ENCODE measurements at places on chromosomes 7 and 10.

DNA sequence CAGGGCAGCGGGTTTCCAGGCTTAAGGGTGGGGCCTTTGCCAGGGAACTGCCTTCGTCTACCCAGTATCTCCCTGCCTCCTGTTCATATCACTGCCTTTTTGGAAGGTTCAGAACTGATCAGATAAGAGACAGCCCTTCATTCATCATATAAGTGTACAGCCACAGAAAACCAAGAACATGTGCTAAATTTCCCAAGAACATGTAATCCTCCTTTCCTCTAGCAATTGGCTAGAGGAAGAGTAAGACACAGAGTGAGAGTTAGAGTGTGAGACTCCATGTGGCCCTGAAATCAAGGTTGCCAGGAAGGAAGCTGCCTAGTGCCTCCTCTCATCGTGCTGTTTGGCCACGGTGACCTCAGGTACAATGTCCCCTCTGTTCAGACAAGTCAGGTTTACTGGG is 770.9 kb downstream of the TNS3 start:
- DNase-seq = no peak

- DNase-seq = no peak
Measured at GRCh38 chr7:37598824-37599223, 84.7 kb upstream of the GPR141 start.

DNA sequence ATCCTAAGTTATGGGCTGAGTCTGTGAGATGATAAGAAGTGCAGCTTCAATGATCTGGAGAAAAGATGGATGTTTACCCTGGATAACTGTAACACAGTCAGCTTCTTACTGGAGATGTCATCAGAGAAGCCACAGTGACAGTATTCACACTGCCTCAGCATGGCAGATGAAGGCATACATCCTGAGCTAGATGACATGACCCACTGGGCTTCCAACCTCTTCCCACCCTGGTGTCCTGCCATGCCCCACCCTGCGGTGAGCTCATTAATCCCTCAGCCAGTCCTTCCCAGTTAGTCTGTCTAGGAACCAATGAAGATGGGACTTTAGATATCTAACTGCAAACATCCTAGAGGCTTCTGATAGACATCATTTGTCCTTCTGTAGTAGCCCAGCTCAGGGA is 213.8 kb downstream of the TAX1BP1 start:
- DNase-seq = no peak

DNA sequence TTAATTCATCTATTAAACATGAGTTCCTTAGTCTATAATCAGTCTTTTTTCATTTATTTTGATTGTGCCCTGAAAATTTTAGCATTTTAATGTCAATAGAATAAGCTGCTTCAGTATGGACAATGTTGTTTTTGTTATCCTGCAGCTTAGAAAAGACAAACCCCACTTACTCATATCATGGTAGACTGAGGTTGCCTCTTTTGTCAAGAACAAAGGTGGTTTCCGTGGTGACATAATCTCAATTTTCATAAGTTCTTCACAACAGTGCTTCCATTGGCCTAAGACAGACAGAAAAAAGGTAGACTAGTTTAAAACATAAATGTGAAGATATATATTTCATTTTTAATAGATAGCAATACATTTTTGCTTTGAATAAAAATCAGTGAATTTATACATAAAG is 69.1 kb downstream of the RTKN2 start:
- no peak for DNase-seq

DNA sequence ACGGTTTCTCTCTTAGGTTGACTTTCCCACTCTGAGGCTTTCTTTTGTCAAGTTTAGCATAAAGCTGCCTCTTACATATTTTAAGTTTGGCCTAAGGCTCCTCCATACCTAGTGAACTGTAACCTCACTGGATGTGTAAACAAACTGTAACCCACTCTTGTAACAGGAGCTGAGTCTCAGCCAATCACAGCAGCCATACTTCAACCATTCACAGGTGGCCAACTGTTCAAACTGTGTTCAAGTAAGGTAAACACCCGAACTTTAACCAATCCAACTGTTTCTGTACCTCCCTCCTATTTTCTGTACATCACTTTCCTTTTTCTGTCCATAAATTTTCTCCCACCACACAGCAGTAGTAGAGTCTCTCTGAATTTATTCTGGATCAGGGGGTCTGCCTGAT is 7.7 kb upstream of the NRBF2 start:
- DNase-seq = no peak

GRCh38 chr10:130257897-130258296 is 121.7 kb downstream of the GLRX3 start:
- DNase-seq = no peak

- DNase-seq = no peak
Measured at GRCh38 chr10:13272164-13272571, 27.7 kb downstream of the PHYH start.

- DNase-seq = peak; percentile 70
Measured at GRCh38 chr7:140653319-140654108, 12.9 kb upstream of the DENND2A start.

GRCh38 chr7:22683379-22683778 is 43.6 kb upstream of the IL6 start:
- DNase-seq = no peak

DNA sequence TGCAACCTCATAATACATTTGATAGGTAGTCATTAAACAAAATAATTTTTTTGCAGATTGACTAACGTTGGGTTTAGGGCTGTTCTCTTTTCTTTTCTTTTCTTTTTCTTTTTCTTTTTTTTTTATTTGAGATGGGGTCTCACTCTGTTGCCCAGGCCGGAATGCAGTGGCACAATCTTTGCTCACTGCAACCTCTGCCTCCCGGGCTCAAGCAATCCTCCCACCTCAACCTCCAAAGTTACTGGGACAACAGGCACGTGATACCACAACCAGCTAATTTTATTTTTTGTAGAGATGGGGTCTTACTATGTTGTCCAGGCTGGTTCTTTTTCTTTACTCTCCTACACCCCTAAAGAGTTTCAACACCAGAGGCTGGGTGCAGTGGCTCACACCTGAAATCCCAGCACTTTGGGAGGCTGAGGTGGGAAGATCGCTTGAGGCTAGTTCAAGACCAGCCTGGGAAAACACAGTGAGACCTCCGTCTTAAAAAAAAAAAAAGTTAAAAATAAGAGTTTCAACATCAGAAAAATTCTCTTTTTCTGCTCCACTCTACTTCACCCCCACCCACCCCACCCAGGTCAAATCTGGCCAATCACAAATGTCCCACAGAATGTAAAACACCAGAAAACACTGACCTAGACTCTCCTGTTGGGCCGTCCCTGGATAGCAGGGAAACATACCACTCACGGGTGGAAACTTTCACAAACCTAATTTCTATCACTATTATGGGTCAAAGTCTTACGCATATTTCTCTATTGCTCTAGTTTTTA is 3.0 kb downstream of the HIP1 start:
- no peak for DNase-seq

DNA sequence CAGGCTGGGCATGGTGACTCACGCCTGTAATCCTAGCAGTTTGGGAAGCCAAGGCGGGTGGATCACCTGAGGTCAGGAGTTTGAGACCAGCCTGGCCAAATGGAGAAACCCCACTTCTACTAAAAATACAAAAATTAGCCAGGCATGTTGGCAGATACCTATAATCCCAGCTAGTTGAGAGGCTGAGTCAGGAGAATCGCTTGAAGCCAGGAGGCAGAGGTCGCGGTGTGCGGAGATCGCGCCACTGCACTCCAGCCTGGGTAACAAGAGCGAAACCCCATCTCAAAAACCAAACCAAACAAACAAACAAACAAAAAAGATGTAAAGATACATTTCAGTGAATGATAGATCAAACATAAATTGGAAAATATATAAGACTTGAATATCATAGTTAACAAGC is 105.9 kb downstream of the PLPP4 start:
- DNase-seq = no peak

- DNase-seq = no peak
Measured at GRCh38 chr10:86191166-86191565, 175.4 kb downstream of the GRID1 start.

- no peak for DNase-seq
Measured at GRCh38 chr7:156184164-156184563, 371.9 kb upstream of the SHH start.

DNA sequence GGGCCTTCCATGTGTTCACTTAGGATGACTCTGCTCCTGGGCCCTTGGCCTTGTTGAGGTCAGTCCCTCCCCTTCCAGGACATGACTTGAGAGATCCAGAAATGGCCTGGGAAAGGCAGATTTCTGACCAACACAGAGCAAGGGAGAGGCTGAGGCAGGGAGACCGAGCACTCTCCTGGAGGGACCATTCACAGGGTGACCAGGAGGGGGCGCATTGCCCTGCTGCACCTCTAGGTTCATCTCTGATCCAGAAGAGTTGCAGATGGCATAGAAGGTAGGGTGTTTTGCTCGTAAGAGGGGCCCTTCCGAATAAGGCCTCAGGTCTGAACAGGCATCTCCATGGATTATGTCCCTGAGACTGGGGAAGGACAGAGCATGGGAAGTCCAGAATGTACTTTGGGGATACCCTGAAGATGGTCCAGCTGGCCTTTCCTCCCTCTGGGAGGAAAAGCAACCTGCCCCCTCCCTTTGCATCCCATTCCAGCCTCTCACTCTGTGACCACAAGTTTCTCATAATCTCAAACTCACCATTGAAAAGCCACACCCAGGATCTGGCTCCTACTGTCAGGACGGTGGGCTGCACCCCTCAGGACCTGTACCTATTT is 6.6 kb downstream of the DMBT1 start:
- peak; percentile 23 for DNase-seq

DNA sequence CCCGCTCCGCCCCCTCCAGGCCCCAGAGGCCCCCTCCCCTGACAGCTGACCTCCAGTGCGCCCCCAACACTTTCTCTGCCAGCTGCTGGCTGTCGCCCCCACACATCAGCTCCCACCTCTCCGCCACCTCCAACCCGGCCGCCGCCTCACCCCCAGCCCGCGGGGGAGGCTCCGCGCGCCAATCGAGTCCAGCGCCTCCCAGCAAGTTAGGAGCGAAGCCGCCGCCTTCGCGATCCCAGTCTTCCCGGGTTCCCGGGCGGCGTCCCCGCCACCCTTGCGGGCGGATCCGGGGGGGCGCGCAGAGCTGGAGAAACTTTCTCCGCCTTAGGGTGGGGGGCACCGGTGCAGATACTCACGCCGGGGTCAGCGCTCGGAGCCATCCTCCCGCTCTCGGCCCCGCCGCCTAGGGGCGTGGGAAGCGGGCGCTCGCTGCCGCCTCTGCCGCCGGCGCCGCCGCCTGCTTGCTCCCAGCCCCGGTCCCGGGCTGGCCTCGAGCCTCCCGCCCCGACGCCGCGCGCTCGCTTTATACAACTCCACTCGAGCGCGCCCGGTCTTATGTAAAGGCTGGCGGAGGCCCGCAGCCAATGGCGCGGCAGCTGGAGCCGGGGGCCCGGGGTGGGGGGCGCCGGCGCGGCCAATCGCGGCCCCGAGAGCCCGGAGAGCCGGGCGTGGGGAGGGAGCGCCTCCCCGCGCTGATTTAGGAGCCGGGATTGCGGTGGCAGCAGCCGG is at the start of gene CRTAC1:
Gene CRTAC1 (minus strand): TSS at position 529 of the 729 bp plus-strand sequence. CDS start 149 bp downstream, at position 380.
- no peak for DNase-seq

DNA sequence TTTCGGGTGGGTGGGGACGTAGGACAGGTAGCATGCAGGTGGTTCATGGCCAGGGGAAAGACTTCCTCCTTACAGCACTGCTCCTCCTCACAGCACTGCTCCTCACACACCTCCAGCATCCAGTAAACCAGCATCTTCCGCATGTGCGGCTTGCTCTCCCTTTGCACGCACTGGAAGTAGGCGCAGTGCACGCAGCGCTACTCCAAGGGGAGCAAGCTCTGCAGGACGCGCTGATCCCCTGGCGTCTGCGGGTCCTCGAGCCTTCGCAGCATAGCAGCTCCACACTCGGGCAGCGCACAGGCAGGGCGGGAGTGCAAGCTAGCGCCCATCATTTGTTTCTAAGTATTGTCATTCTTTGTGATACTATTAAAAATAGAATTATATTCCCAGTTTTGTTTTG is 30.5 kb upstream of the MAP3K8 start:
- DNase-seq = no peak

DNA sequence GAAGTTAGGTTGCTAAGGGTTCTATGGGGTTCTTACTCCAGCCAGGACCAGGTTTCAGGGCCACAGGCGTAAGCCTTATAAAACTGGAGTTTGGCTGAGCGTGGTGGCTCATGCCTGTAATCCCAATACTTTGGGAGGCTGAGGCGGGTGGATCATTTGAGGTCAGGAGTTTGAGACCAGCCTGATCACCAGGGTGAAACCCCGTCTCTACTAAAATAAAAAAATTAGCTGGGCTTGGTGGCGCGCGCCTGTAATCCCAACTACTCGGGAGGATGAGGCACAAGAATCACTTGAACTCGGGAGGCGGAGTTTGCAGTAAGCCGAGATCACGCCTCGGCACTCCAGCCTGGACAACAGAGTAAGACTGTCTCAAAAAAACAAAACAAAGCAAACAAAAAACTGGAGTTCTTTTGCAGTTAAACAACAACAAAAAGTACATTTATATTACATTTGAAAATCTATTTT is 347 bp upstream of the RRP12 start:
- no peak for DNase-seq

GRCh38 chr10:99329304-99329553 is at the start of gene CNNM1:
Gene CNNM1, plus strand, starts transcription at chr10:99329356. Its CDS starts 32 bp downstream, at chr10:99329388.
- DNase-seq = peak; percentile 62

- DNase-seq = no peak
Measured at GRCh38 chr10:46992803-46993561, 81.8 kb downstream of the PTPN20 start.

- DNase-seq = no peak
Measured at GRCh38 chr10:79200346-79200745, 131.6 kb downstream of the ZMIZ1 start.

DNA sequence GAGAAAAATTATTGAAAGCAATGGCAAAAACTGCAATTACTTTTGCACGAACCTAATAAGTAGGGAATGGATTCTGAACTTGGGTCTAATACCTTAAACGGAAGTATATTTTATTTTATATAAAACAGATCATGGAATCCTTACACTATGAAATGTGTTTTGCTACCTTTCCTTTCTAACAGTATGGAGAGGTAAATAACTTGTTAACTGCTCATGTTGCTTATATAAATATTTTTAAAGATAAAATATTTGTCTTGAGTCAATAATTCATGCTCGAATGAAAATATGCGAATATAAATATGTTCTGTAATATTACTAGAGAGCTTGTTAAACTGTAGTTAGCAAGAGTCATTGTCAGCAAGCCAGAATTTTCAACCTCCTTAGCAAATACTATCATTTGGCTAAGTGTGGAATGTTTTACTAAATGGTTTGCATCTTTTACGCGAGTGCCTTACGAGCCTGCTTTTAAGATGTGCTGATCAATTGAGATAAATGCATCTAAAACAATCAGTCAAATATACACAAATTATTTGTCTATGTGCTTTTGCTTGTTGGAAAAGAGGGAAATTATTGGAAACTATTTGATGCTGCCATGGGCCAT is 5.9 kb downstream of the GNAT3 start:
- DNase-seq = no peak

GRCh38 chr10:103752680-103753248 is 102.6 kb downstream of the SH3PXD2A start:
- no peak for DNase-seq

DNA sequence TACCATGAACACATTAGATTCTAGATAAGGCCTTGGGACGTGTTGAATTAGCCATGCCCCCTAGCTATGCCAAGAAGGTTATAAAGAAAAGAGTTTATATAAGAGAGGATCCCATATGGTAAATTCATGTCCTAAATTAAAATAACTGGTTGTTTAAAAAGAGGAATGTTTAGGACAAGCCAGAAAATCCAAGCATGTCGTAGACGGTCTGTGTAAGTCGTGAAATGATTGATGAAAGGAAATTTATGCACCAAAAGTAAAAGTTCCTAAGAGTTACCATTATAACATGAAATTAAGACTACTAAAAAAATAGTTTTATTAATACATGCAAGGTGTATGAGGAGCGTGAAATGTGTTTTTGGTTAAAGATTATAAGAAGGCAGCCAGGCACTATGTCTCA is 624.9 kb downstream of the ARL4A start:
- DNase-seq = no peak

Measured in HuH-7.5 (cell line).